Stimulated activated CD8-positive, alpha-beta memory T cell treated with anti-CD3 and anti-CD28 coated beads, Interleukin-2, amount 100 ng/mL, for 1 hour (primary cell): ENCODE measurements at places on chromosomes 12 and 14.

- DNase-seq: no peak
These were observed 33.8 kb downstream of the STK38L start for GRCh38 chr12:27277846-27278260.

DNA sequence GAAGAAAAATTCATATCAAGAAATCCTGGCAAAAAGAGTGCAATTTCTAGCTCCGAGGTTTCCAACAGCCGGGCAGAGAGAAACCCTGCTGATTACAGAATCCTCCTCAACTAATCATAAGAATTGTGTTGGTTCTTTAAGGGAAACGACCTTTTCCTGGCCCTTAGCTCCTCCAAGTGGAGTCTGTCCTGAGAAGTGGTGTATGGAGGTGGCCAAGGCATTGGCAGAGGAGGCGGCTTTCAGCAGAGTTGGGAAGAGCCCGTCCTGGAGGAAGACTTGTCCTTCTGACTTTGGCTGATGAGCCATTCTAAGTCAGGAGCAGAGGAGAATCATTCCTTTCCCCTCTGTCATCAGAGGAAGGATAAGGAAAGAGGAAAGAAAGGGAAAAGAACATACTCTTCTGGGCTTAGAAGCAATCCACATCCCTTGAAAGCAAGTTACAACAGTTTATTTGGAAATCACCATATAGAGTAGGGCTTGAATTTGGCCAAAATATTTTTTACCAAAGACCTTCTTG lies 46.5 kb upstream of the PTCSC3 start:
- DNase-seq: no peak

GRCh38 chr12:1634590-1635191 lies 5.7 kb downstream of the WNT5B start:
- DNase-seq: peak; percentile 30

- no peak for DNase-seq
These were observed 174.4 kb upstream of the TMPO start for GRCh38 chr12:98341026-98341425.

DNA sequence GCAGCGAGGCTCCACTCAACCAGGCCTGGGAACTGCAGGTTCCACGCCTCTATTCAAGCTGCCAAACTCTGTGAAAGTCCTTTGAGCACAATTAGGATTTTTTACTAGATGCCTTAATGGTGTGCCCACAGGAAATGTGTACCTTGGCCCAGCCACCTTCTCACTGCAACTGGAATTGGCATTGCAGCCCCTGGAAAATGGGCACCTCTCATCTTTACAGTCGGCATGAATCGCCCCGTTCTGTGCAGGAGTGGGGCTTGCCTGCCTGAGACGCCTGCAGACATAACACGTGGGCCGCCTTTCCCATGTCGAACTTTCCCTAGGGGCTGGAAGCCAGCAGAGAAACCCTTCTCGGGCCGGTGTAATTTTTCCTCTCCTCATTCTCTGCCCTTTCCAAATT lies 42.0 kb upstream of the ELK3 start:
- DNase-seq: no peak

DNA sequence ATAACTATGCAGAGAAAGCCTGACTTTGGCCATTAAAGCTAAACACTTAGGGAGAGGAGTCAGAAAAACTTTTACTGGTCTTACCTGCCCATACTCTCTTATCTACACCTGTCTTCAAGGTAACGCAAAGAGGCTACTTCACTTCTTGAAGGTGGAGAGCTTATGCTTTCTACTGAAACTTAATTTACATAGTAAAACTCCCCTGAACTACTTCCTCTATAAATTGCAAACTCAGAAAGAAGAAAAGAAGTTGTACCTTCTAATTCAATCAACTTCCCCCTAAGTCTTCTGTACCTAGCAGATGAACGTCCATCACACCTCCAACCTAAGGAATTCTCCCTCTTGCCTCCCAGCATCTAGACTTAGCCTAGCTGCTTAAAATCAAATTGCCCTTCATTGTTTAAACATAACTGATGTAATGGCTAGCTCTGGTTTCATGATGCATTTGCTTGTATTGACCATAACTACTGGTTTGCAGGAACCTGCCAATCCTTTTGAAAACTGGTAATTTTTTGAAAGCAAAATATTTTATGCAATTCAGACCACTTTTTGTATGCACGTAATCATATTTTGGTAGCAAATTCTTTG lies 87.7 kb downstream of the STON2 start:
- no peak for DNase-seq

- DNase-seq: no peak
These were observed 163.0 kb upstream of the FOXG1 start for GRCh38 chr14:28603606-28604005.

- no peak for DNase-seq
These were observed 1.5 kb upstream of the TSPAN8 start for GRCh38 chr12:71159264-71159663.

- DNase-seq: no peak
These were observed 58.7 kb downstream of the FUT8 start for GRCh38 chr14:65471038-65471878.

GRCh38 chr12:121871467-121871866 lies 12.8 kb upstream of the HPD start:
- DNase-seq: no peak

DNA sequence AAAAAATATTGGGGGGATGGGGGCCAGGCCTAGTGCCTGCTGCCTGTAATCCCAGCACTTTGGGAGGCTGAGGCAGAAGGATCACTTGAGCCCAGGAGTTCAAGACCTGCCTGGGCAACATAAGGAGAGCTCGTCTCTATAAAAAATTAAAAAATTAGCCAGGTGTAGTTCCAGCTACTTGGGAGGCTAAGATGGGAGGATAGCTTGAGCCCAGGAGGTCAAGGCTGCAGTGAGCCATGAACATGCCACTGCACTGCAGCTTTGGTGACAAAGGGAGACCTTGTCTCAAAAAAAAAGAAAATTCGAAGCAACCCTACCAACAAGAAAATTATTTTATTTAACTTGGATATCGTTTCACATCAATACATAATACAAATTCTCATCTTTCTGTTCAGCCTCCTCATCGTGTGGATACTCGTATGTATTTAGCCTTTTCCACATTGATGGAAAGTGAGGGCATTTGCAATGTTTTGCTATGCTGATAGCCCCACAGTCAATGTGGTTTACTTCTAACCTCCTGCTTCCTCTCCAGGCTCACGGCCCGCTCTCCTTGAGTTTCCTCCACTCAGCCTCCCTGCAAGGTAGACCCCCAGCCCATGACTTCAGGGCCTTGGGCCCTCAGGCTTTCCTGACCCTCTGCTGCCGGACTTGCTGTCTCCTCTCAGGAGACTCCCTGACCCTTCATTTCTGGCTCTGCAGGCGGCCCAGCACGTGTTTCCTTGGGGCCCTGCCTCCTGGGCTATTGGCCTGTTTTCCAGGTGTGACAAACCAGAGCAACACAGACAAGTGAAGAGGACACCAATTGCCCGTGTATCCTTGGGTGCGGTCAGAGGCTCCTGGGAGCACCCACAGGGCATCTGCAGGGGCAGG lies 54.8 kb downstream of the NFKBIA start:
- no peak for DNase-seq

DNA sequence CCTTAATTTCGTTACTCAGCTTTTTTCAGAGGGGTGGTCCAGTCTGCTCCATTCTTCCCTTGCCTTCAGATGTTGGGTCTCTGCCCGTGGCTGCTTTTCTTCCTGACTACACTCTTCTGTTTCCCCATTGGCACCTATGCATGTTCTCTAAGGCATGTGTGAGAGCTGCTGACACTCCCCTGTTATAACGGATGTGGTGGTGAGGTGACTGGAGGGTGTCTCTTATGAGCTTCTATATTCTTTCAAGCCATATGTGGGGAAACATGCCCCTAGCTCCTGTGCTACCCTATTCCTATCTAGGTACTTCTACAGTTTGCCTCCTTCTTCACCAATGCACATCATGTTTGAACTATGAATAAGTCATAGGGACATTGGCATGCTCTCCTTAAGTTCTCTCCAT lies 643.2 kb downstream of the RPL10L start:
- no peak for DNase-seq

- no peak for DNase-seq
These were observed 27.8 kb downstream of the TOGARAM1 start for GRCh38 chr14:44989497-44990440.

- DNase-seq: no peak
These were observed 82.9 kb downstream of the NCOR2 start for GRCh38 chr12:124484526-124484953.

DNA sequence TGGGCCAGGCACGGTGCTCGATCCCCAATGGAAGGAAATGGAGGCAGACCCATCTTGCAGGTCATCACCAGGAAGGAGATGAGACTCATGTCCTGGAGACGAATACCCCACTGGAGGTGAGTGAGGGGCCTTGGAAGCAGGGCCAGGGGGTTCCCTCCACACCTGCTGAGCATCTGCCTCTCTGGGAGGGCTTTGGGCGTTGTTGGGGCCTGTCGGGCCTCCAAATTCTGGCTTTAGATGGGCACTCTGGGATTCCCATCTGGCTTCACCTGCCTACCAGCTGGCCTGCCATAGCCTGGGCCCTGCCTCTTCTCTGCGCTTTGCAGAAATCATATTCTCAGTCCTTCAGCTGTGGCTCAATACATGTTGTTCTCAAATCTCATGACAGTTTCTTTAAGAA lies 13.9 kb downstream of the RTL1 start:
- no peak for DNase-seq

GRCh38 chr14:63760014-63760413 lies 32.1 kb upstream of the SGPP1 start:
- DNase-seq: no peak

- DNase-seq: no peak
These were observed 242.8 kb downstream of the DPF3 start for GRCh38 chr14:72651081-72651480.

DNA sequence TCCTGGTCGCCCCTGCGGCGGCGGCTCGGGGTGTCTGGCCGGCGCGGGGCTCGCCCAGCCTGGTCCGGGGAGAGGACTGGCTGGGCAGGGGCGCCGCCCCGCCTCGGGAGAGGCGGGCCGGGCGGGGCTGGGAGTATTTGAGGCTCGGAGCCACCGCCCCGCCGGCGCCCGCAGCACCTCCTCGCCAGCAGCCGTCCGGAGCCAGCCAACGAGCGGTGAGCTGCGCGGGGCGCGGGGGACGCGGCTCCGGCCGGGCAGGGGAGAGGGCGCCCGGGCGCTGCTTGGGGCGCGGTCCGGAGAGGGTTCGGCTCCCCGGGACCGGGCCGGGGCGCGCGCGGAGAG lies at the start of gene LGALS3:
LGALS3 (plus strand) TSS at position 167 of the 342 bp plus-strand sequence. CDS start 8,122 bp downstream, outside the sequence.
- DNase-seq: no peak

- no peak for DNase-seq
These were observed 5.6 kb downstream of the SLC11A2 start for GRCh38 chr12:51020448-51021182.

DNA sequence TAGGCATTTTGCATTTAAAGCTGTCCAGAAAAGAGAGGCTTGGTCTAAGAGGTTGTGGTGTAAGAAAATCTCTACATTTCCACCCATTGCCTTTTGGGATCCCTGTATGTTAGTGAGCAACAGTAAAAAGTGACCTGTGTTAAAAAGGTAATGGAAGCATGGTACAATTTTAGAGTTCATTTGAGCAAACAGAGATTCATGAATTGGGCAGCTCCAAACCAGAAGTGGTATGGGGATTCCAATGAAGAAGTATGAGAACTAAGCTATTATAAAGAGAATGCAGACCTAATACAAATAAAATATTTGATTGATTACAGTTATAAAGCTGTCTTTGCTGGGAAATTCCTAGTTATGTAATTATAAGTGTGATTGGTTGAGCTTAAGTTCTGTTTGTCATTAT lies 907.0 kb downstream of the DIO2 start:
- no peak for DNase-seq

DNA sequence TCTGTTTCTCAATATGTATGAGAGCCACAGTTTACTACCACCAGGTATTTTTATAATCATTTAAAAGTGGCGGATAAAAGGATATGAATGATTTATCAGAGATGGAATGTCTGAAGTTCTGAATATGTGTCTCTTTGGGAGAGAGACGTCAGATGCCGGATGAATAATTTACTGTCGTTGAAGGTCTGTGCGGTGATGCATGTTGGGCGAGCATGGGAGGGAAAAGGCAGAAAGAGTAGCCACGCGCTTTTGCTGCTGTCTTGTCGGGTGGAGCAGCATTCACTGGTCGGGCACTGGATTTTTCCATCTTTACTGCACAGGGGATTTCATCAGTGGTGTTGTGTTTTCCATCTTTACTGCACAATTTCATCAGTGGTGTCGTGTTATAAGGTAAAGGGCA lies 65.6 kb downstream of the SYNE2 start:
- DNase-seq: no peak

DNA sequence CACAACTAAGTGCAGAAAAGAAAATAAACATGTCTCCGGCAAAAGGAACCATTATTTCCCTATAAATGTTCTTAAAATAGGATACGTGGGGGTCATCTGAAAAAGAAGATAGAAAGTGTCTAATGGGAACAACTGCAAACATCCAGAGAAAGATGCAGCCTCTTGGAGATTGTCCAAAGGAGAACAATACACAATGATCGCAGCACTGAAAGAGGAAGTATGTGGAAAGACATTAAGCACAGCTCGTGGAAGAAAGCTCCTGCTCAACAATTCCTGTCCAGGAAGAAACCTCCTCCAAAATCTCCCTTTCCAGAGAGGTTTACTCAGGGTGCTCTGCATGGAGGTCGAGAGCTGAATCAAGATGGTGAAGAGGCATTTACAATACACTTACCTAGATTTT lies 2.5 kb upstream of the LALBA start:
- no peak for DNase-seq

GRCh38 chr12:26331960-26332359 lies 136.6 kb downstream of the SSPN start:
- no peak for DNase-seq

DNA sequence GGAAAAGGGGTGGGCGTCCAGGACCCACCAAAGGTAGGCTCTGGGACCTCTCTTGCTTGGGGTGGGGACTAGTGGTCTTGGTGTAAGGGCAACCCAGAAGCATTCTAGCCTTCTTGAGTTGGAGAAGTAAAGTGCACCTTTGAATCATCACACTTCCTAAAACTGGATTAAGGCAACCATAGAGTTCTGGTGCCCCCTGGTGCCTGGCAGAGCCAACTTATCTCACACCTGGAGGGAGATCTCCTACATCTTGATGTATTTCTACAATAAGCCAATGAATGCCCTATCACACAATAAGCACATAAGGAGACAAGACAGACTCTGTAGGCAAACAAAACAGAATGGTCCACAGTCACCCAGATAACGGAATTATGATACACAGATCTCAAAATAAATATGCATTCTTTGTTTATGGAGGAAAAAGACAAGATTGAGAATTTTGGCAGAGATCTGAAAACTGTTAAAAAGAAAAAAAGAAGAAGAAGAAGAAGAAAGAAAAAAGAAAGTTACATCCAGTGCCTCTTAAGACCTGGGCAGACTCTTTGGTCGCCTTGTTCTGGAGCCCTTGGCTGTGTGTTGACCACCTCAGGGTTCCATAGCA lies 95.9 kb upstream of the PPP2R5C start:
- no peak for DNase-seq

DNA sequence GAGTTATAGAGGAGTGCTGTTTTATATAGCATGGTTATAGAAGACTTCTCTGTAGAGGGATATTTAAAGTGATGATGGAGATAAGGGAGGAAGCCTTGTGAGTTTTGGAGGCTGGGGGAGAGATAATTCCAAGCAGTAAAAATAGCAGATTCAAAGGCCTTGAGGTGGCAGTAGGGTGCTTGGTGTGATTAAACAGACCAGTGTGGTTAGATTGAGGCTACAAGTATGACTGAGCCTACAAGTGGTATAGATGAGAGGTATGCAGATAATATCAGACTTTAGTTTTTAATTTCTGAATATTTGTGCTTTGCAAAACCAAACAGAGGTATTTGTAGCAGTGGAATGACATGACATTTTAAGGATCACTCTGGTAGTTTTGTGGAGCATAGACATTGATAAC lies 20.3 kb downstream of the FANCM start:
- no peak for DNase-seq
